Large intestine (tissue), 12 donors: ENCODE measurements at places on chromosomes 2 and 18. TPM values are rescaled to one million over a fixed set of nuclear protein-coding genes. Genes with fewer than 3 reads are reported as not detected.
A peak's percentile ranks its signal among the peaks of the same experiment; 100 is the strongest.

DNA sequence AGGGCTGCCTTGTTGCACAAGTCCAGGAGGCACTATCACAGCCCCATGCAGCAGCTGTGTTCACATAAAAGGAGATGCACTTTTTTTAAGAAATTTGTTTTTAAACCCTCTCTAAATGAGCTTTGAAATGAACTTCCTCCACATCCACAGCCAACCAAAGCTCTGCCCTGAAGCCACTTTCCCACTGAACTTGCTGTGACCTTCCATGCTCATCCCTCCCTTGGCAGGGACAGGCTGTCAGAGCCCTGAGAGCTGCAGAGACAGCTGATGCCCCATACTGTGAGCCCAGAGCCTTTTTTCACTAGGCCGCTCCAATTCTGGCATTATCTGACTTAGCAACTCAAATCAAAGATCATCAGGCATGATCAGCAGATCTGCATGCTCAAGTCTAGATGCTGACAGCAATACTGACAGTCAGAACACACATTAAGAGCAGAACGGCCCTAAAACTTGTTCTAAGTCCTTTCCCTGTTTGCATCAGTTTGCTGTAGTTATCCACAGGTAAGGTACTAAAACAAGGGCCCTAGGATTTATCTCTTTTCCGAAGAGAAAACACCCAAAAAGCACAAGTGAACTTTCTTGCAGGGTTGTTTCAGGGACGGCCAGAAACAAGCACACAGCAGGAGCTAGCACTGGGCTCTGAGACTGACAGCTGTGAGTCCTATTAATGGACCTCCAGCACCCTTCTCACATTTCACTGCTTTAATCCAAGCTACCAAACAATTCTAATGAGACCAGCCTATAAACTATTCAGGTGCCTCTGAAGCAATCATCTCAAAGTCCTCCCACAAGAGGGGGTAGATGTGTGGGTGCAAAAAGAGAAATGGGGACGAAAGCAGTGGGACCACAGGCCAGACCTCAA lies 34.9 kb downstream of the RNU4ATAC start:
- DNase-seq, result no peak

- DNase-seq, result no peak
Observed at GRCh38 chr18:75049455-75049789, 159.5 kb downstream of the PTGR3 start.

LYG2 gene
- polyA plus RNA-seq, result 0.16 TPM

DNA sequence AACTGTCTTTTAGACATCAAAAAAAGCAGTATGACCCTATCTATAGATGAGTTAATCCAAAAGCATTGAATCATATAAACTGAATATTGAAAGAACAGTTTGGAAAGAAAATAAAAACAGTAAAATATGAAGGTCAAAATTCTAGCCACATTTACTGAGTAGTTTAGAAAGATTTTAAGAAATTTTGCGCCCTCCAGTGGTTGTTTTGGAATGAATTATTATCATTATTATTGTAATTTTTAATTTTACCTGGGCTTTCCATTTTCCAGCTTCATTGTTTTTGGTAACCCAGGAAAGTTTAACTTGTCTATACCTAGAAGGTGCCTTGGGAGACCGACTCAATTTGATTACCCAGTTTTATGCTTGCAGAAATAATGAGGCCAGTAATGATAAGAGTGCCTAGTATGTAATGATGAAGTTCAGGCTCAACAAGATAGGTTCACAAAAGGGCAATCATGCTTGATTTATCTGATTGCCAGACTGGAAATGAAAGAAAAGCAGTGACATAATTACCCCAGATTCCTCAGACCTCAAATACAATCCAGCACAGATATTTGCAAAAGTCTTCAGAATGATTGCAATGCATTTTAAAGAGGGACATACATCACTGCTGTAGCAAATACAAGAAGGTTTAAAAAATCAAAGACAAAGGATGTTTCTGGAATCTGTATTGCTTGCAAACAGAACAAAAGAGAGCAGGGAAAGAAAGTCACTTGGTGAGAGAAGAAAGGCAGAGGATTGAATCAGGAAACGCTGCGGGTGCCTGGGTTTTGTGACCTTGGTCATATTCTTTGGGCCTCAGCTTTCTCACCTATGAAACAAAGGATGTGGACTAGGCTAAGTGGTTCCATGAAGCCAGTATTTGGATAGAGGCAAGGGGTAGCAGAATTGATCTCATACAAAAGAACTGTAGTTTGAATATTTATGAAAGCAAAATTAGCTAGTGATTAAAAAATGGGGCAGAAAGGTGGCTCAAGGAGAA lies 153.8 kb downstream of the MAP2 start:
- no peak for DNase-seq

TEX44 gene
- not detected for polyA plus RNA-seq

DNA sequence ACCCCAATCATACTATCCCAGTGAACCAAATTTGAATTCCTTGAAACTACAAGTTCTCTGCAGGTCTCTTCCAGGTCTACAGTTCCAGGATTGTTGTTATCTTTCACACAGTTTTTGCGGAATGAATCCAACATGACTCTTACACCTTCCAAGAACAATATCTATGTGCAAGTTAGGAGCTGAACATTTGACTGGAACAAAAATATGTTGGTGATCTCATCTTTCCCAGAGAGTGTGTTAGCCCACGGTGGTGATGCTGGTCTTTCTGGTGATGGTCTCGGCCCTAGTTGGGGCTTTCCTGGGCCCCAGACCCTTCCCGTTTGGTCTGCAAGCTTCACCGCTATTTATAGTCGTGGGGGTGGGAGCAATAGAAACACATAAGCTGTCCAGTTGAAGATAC lies 173.7 kb downstream of the TPGS2 start:
- DNase-seq, result no peak

DNA sequence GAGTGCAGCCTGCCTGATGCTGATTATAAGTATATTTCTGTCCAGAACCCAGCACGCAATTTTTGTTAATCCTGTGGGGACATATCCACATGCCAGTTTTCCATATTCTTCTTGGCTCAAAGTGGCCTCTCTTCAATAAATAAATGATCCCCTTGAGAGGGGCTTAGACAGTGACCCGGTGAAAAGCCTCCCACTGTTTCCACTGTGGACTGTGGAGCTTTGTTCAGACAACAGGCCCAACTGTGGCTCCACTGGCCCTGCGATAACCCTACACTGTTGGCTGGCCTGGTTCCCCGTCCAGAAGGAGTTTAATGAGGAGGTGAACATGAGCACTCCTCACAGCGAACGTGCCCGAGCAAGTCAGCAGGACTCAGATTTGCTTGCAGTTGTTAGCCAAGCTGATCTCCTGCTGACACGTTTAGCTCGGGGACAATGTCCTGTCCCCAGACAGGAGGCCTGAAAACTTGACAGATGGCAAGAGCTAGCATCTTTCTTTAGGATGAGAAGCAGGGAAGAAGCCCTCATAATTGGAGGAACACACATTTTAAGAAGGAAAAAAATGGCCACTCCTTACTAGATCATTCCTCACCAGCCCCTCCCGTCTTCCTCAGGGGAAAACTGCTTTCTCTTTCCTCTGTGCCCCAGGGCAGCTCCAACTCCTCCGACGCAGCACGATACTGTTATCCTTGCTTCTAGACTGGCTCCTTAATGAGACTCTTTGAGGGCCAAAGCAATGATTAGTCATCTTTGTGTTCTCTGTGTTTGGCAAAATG lies 20.0 kb upstream of the MTCL1 start:
- DNase-seq, result no peak

GRCh38 chr2:233195027-233195426 lies 56.4 kb upstream of the ATG16L1 start:
- DNase-seq, result no peak

- no peak for DNase-seq
Observed at GRCh38 chr2:60445684-60446179, 107.7 kb downstream of the BCL11A start.

SPHKAP gene
- polyA plus RNA-seq, result 0.16 TPM

DNA sequence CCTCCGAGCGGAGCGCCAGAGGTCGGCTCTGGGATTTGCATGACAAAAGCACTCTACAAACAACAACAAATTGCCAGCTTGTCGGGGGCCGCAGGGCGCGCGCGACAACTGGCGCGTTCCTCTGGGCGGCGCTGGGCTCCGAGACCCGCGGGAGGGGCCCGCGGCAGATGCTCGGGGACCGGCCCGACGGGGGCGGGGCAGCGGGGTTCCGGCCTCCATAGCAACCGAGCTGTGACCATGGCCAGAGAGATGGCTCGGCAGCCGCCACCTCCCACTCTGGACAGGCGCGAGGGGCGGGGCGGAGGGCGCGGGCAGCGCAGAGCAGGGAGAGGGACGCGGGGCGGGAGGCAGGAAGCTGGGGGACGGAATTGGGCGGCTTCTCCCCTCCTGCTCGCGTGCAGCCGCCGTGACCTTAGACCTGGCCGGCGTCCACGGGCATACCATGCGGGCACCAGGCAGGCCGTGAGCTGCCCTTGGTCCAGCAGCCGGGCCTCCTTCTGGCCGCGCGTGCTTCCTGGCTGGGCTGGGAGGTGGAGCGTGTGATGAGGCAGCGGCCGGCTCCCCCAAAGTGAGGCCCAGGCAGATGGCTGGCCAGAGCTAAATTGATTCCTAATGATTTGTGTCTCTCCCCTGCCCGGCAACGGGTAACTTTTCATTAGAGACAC lies 171.5 kb downstream of the CELF4 start:
- peak; percentile 51 for DNase-seq

- DNase-seq, result no peak
Observed at GRCh38 chr2:10289891-10290290, 12.8 kb upstream of the HPCAL1 start.

MC4R gene
- 0.27 TPM for polyA plus RNA-seq

DNA sequence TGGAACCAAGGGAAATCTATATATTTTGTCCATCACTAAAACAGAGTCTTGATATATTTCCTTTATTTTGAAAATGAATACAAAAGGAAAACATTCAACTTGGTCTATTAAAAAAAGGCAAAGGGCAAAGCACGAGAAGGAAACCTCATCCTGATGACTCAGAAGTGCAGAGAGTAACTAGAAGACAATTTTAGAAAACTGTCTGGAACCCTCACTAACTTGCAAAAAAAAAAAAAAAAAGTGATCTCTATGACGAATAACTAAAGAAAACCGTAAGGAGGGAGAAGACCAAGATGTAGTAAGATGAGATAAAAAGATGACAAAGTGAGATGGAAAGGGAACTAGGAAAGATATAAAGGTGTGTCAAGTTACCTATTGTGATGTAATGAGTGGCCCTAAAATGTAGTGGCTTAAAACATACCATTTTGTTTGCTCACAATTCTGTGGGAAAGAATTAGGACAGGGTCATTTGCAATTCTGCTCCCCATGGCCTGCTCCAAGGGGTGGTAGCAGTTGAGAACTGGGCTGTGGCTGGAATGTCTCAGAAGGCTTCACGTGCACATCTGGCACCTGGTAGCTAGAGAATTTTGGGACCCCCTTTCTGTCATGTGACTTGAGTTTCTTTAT lies 303.0 kb downstream of the DYSF start:
- DNase-seq, result no peak

DNA sequence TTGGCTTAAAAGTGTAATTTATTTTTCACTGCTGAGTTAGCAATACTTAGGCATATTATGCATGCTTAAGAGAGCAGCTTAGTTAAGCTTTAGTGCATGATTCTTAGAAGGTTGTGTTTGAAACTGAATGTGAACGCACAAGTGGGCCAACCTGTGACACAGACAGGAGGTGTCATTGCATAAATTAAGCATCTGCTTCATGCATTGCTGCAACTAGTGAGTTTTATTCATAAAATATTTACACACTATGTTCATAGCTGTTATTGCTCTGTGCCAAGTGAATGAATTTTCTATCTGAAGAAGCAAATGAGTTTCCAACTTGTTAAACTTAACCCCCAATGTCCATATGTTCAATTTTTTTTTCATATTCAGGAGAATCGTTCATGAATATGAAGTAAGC lies 806.4 kb downstream of the GALR1 start:
- DNase-seq, result no peak

DNA sequence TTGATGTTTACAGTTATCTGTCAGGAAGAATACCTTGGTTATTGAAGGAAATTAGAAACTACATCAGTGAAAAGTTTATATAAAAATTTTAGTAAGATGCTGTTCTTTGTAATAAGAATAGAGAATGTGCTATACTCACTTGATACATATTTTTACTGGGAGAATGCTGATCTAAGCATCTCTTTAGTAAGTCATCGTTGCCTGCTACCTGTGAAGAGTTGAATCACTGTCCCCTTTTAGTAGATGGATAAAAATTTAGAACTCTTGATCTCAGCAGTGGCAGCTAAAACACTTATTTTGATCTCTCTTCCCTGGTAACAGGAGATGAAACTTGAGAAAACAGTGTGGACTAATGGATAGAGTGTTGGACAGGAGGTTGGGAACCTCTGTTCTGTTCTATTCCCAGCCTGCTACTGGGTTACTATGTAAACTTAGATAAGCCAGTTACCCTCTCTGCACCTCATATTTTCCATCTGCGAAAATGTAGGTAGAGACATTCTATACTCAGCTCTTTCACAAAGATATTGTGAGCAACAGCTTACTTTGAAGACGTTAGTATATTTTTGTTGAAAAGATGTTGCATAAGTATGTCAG lies 100.3 kb downstream of the FEZ2 start:
- no peak for DNase-seq

ABCA12 gene
- 0.06 TPM for polyA plus RNA-seq

ZNF532 gene
- polyA plus RNA-seq, result 36.6 TPM

CAPN14 gene
- 0.13 TPM for polyA plus RNA-seq

SERPINB12 gene
- polyA plus RNA-seq, result not detected

GRCh38 chr2:235495373-235496238 lies 1.8 kb downstream of the AGAP1 start:
- DNase-seq, result no peak

- DNase-seq, result no peak
Observed at GRCh38 chr2:169739351-169739750, 5.7 kb downstream of the KLHL23 start.

- DNase-seq, result no peak
Observed at GRCh38 chr2:129906861-129907235, 72.6 kb upstream of the RAB6C start.

GRCh38 chr18:73232933-73233332 lies 365.1 kb upstream of the NETO1 start:
- no peak for DNase-seq

GRP gene
- 3.4 TPM for polyA plus RNA-seq

- no peak for DNase-seq
Observed at GRCh38 chr2:497770-498492, 179.3 kb downstream of the TMEM18 start.

CNDP1 gene
- 0.27 TPM for polyA plus RNA-seq

DNA sequence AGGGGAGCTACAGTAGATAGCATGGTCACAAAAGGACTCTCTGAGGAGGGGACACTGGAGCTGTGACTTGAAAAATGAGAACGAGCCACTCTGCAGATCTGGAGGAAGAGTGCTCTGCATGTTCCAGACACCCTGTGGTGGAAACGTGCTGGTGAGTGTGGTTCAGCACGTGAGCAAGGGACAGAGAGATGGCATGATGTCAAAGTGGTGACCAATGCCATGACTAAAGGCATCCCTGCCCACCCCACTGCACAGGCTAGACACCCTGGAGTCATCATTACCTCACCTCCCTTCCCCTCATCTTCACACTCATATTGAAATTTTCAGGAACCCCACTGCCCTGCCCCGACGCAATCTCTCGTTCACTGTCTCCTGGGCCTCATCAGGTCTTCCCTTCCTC lies 56.5 kb downstream of the SLC4A5 start:
- DNase-seq, result no peak
